SJSA1 (cell line): ENCODE measurements at places on chromosomes 16 and 17. TPM values are rescaled to one million over a fixed set of nuclear protein-coding genes. Genes with fewer than 3 reads are reported as not detected.

DNA sequence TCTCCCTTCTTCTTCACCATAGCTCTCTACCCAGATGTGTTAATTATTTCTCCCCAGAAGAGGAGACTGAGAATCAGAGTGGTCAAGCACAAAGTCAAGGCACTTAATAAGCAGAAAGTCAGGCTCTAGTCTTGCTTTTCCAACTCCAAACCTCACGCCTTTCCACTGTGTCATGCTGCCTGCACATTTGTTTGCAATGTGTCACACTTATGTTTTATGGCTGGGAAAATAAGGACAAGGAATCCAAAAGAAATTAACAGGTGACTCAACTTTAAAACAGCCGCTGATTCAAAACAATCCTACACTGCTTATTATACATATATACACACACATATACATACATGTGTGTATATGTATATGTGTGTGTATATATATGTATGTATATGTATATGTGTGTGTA is 255.7 kb upstream of the DYNLRB2 start:
- H3K27ac ChIP-seq: peak overlapping the region; percentile 87
- no peak overlapping the region for H3K4me3 ChIP-seq
- DNase-seq: peak; percentile 78
- no peaks in the 10 kb centered on the region for H3K36me3 ChIP-seq

DNA sequence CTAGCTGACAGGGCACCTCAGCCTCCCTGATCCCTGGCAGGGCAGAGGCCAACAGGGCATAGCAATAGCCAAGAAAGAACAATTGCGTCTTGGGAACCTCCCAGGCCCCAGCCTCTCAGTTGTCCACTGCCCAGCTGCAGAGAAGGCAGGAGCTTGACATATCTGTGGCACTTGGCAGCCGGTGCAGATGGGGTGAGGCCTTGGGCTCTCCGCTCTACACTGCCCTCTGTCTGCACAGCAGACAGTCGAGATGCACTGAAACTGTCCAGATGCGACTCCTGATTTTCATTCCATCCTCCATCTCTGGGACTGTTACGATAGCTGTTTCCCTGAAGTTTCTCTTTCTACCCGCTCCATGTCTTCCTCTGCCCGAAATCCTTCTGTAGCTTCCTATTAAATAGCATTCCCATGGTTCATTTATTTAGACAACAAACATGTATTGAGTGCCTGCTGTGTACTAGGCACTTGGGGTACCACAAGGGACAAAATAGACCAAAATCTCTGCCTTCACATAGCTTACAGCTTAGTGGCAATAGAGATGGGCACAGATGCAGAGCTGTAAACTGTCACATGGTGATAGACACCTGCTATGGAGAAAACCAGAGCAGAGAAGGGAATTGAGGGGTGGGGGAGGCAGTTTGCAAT is 3.3 kb downstream of the POLR3E start:
- peaks cover 24% of the 10 kb centered on the region for H3K36me3 ChIP-seq
- peak; percentile 27 for DNase-seq
- H3K27ac ChIP-seq: no peak overlapping the region
- no peak overlapping the region for H3K4me3 ChIP-seq
- no peaks in the 10 kb centered on the region for H3K4me1 ChIP-seq

DNA sequence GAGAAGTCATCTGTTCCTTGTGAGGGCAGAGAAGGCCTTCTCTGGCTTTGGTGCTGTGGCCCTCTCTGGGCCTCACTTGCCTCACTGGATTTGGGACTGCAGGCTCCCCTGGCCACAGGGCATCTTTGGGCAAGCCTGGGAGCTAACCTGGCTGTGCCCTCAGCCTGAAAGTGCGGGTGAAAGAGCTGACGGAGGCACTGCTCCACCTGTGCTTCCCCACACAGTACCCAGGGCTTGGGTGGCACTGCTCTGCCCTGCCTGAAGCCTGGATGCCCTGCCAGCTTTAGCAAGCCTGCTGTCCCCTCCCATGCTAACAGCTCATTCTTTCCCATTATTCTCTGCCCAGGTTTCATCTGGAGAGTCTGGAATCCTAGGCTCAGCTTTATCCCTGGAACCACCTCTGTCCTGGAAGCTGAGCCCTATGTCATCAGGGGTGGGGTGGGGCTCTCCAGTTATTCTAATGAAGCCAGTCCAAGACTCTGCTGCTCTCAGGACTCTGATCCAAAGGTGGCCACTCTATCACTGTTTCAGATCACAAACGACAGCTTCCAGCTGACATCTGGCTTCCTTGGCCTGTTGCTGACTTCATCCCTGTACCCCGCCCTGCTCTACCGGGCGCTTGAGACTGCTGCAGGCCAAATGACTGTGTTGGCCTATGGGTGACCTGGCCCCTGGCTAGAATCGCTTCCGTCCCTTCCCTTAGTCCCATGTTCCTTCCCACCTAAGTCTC is 29.3 kb downstream of the HIC1 start:
- no peak overlapping the region for H3K4me3 ChIP-seq
- H3K36me3 ChIP-seq: peaks cover 15% of the 10 kb centered on the region
- H3K27me3 ChIP-seq: no peaks in the 10 kb centered on the region

- DNase-seq: no peak
- no peaks in the 10 kb centered on the region for H3K27me3 ChIP-seq
- no peak overlapping the region for H3K4me3 ChIP-seq
- no peaks in the 10 kb centered on the region for H3K4me1 ChIP-seq
- no peak overlapping the region for H3K27ac ChIP-seq
Observed at GRCh38 chr16:54946909-54947308, 16.2 kb downstream of the IRX5 start.

- H3K4me1 ChIP-seq: peaks cover 30% of the 10 kb centered on the region
- no peak overlapping the region for H3K4me3 ChIP-seq
- H3K36me3 ChIP-seq: no peaks in the 10 kb centered on the region
- no peaks in the 10 kb centered on the region for H3K27me3 ChIP-seq
Observed at GRCh38 chr17:8685381-8685780, 54.9 kb upstream of the MYH10 start.

DNA sequence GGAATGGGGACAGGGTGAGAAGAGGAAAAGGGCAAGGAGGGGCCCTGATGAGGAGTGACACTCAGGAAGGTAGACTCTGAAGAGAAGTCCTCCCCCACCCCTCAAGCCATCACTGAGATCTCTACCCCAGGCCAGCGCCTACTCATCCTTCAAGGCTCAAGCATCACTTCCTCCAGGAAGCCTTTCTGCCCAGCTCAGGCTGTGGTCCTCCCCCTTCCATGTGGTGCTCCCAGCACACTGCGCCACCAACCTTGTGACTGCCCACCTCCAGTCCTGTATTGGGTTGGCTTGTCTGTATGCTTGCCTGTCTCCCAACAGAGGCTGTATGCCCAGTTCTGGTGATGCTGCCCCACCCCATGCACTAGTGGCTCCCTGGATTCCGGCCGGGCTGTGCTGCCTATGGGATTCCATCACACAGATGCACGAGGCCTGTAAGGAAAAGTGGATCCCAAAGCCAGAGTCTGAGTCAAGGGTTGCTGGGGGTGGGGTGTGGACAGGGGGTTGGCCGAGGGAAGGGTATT is 19.8 kb upstream of the ZFP90 start:
- H3K4me3 ChIP-seq: no peak overlapping the region
- no peaks in the 10 kb centered on the region for H3K27me3 ChIP-seq
- no peak overlapping the region for H3K27ac ChIP-seq
- no peak for DNase-seq

GRCh38 chr17:27339836-27340550 is 46.1 kb downstream of the WSB1 start:
- H3K4me3 ChIP-seq: no peak overlapping the region
- no peak for DNase-seq
- no peaks in the 10 kb centered on the region for H3K27me3 ChIP-seq

- no peaks in the 10 kb centered on the region for H3K36me3 ChIP-seq
- peak; percentile 50 for DNase-seq
- peaks cover 39% of the 10 kb centered on the region for H3K4me1 ChIP-seq
- H3K4me3 ChIP-seq: no peak overlapping the region
- H3K27ac ChIP-seq: peak overlapping the region; percentile 12
- no peaks in the 10 kb centered on the region for H3K27me3 ChIP-seq
Observed at GRCh38 chr17:49108318-49108717, 24.3 kb upstream of the B4GALNT2 start.

GRCh38 chr17:22221344-22221743 is 529.0 kb downstream of the KCNJ18 start:
- H3K4me3 ChIP-seq: no peak overlapping the region
- no peaks in the 10 kb centered on the region for H3K4me1 ChIP-seq
- H3K27me3 ChIP-seq: no peaks in the 10 kb centered on the region

DNA sequence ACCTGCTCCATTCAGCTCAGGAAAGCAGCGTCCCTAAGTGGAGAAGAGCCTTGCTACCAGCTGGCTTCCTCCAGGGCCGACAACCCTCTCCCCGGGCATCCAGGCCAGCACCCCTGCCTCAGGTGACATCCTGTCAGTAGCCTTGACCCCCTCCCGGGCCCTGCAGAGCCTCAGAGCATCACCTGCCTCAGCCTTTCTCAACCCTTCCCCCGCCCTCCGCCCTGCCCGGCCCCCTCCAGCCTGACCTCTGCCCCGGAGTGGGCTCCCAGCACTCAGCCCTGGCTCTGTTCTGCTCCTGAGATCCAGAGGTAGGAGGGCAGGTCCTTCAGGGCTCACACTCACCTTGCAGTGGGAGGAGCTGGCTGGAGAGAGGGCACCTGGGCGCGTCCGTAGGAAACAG is 73.8 kb upstream of the METRNL start:
- peaks cover 28% of the 10 kb centered on the region for H3K36me3 ChIP-seq
- peaks cover 7% of the 10 kb centered on the region for H3K4me1 ChIP-seq
- peak; percentile 46 for DNase-seq
- H3K27me3 ChIP-seq: no peaks in the 10 kb centered on the region
- no peak overlapping the region for H3K4me3 ChIP-seq
- H3K27ac ChIP-seq: no peak overlapping the region

DNA sequence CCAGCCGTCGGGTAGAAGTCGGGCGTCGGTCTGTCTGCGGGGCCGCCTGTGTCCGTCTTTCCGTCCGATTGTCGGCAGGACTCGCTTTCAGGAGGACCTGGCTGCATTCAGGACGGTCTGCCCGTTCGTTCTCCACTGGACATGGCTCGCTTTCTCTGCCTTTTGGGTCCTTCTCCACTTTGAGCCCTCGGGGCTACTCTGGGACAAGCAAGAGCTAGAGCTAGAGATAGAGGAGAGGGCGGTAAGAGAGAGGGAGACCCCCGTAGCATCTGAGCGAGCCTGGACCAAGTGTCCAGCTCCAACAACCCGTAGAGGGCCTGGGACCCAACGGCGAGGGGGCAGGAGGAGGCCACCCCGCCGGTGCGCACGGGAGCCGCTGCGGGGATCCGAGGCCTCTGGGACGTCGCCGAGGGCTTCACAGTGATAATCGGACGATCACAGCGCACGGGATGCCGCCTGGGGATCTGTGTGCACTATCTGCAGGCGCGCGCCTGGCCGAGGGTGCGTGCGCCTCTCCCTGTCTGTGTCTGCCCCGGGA is 4.5 kb downstream of the TBX4 start:
- peak; percentile 47 for DNase-seq
- no peaks in the 10 kb centered on the region for H3K36me3 ChIP-seq
- H3K4me3 ChIP-seq: no peak overlapping the region
- H3K27ac ChIP-seq: no peak overlapping the region
- H3K4me1 ChIP-seq: no peaks in the 10 kb centered on the region

GRCh38 chr16:22395960-22396359 is 21.5 kb upstream of the CDR2 start:
- H3K36me3 ChIP-seq: no peaks in the 10 kb centered on the region
- H3K27ac ChIP-seq: no peak overlapping the region
- H3K4me3 ChIP-seq: no peak overlapping the region
- no peaks in the 10 kb centered on the region for H3K27me3 ChIP-seq
- no peak for DNase-seq

GRCh38 chr17:58059141-58059540 is 24.1 kb upstream of the DYNLL2 start:
- no peaks in the 10 kb centered on the region for H3K36me3 ChIP-seq
- no peak overlapping the region for H3K4me3 ChIP-seq
- H3K27me3 ChIP-seq: peaks cover 27% of the 10 kb centered on the region; the same call in 1 of the 2 replicates
- no peaks in the 10 kb centered on the region for H3K4me1 ChIP-seq

GRCh38 chr16:24645739-24646645 is 83.5 kb upstream of the TNRC6A start:
- peak overlapping the region; percentile 96 for H3K27ac ChIP-seq
- peaks cover 43% of the 10 kb centered on the region for H3K4me1 ChIP-seq
- no peaks in the 10 kb centered on the region for H3K27me3 ChIP-seq
- H3K36me3 ChIP-seq: no peaks in the 10 kb centered on the region; the same call in 1 of the 2 replicates
- peak; percentile 95 for DNase-seq

DNA sequence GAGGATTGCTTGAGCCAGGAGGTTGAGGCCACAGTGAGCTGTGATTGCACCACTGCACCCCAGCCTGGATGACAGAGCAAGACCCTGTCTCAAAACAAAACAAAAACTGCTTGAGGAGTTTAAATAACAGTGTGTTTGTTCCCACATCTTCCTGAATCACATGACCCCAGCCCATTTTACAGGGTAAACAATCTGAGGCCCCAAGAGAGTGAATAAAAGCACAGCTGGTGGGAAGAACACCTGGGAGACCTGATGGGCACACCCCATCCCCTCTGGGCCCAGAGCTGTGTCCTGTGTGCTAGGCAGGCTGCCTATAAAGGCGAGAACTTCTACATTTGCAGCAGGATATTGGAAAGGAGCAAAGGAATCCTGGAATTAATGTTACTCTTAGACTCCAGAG is 69.6 kb downstream of the PLXDC1 start:
- H3K27ac ChIP-seq: no peak overlapping the region
- H3K4me1 ChIP-seq: no peaks in the 10 kb centered on the region
- peaks cover 6% of the 10 kb centered on the region; the same call in 1 of the 2 replicates for H3K27me3 ChIP-seq
- H3K36me3 ChIP-seq: no peaks in the 10 kb centered on the region

GRCh38 chr16:53863861-53864260 is 159.9 kb downstream of the FTO start:
- 0 out of 2 replicates have a peak, but pooled peaks cover 5% of the 10 kb centered on the region for H3K36me3 ChIP-seq
- no peak overlapping the region for H3K27ac ChIP-seq
- no peak overlapping the region for H3K4me3 ChIP-seq
- no peak for DNase-seq
- no peaks in the 10 kb centered on the region for H3K27me3 ChIP-seq

Gene ETV4
- total RNA-seq: 7.2 and 16.8 TPM in 2 replicates

Gene HS3ST3A1
- total RNA-seq: 12.9 and 16.8 TPM in 2 replicates

Gene DNAI2
- total RNA-seq: not detected in 2 replicates

Gene FZD2
- 17.5 and 21.9 TPM in 2 replicates for total RNA-seq

Gene TBC1D3B
- 0.66 TPM in 1 of 2 replicates, not detected in the other for total RNA-seq

Gene ZKSCAN2
- total RNA-seq: 4.1 and 4.3 TPM in 2 replicates

Gene CLDN7
- not detected in 2 replicates for total RNA-seq

Gene KRTAP4-11
- total RNA-seq: not detected in 2 replicates

Gene PROCA1
- total RNA-seq: 0.53 and 0.69 TPM in 2 replicates

Gene PPY
- not detected in 2 replicates for total RNA-seq

Gene ASB16
- not detected in 2 replicates for total RNA-seq

Gene PSMB10
- total RNA-seq: 50.1 and 147 TPM in 2 replicates

Gene AIPL1
- total RNA-seq: not detected in 2 replicates

Gene LDHD
- total RNA-seq: 0.06 and 0.24 TPM in 2 replicates

Gene PERCC1
- not detected in 2 replicates for total RNA-seq
